Vagina (tissue), 2 donors: ENCODE measurements at places on chromosomes 5 and 9.

DNA sequence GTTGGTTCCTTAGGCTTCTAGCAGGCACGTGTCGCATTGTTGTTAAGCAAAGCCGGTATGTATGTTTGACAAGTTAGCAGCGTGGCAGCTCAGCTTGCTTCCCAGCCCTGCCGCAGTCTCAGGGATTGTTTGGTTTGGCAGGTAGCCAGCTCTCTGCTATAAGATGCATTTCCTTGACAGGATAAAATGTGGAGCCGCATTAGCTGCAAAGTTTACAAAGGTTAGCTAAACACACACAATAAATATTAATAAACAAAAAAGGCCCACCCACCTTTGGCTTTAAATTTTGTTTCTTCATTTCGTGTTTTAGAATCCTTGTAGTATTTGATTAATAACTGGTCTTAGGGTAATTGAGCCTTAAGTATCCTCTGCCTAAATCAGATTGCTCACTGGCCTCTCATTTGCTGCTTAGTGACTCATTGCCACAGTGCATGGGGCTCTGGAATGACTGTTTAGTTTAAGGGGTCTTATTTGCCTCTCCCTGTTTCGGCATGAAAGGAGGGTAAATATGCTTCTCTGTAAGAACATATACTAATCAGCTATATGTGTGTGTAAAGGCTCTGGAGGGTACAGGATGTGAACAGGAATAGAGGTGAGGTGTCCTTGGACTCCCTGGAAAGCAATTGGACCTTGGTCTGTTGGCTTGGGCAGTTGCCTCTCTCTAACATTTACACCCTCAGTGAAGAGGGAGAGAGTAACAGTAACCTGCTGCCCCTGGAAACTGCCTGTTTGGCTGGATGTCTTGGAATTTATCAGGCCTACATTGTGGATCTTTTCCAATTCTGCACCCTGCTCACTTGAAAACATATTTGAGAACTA, 122.0 kb downstream of the GDNF start:
- DNase-seq = no peak
- H3K27me3 ChIP-seq = no peaks in the 10 kb centered on the region
- no peaks in the 10 kb centered on the region for H3K36me3 ChIP-seq
- H3K4me3 ChIP-seq = no peak overlapping the region

GRCh38 chr9:35446012-35446411, 43.9 kb upstream of the RUSC2 start:
- H3K27ac ChIP-seq = no peak overlapping the region
- no peaks in the 10 kb centered on the region for H3K27me3 ChIP-seq
- no peaks in the 10 kb centered on the region for H3K36me3 ChIP-seq
- no peaks in the 10 kb centered on the region for H3K4me1 ChIP-seq
- H3K4me3 ChIP-seq = no peak overlapping the region

DNA sequence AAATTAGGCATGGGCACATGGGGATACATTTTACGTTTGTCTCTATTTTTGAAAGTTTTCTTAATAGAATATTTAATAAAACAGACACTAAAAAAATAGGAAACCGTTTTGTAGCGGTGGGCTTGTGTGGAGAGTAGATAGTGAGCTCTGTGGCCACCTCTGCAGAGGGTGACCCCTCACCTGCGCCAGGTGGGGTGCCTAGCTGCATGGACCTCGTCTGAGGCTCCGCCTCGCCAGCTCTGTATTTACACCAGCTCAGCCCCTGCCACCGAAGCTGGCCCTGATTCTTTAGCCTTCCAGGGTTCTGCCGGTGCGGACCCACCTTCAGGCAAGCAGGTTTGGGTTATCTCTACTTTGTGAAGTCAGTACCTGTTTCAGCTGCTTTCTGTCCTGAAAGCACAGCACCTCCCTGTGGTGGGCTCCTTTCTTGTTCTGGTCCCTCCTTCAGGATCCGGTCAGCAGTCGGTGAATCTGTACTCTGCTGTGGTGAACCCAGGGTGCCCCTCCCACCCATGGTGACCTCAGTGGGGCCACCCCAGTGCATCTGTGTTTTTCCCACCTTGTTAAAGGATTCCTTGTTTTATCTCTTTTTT, 105.2 kb upstream of the CACNA1B start:
- H3K36me3 ChIP-seq = no peaks in the 10 kb centered on the region
- no peak overlapping the region for H3K4me3 ChIP-seq
- DNase-seq = no peak
- H3K27me3 ChIP-seq = no peaks in the 10 kb centered on the region

GRCh38 chr9:36127652-36128244, 8.8 kb upstream of the GLIPR2 start:
- H3K4me3 ChIP-seq = no peak overlapping the region
- no peaks in the 10 kb centered on the region for H3K27me3 ChIP-seq
- no peak for DNase-seq
- no peaks in the 10 kb centered on the region for H3K4me1 ChIP-seq

DNA sequence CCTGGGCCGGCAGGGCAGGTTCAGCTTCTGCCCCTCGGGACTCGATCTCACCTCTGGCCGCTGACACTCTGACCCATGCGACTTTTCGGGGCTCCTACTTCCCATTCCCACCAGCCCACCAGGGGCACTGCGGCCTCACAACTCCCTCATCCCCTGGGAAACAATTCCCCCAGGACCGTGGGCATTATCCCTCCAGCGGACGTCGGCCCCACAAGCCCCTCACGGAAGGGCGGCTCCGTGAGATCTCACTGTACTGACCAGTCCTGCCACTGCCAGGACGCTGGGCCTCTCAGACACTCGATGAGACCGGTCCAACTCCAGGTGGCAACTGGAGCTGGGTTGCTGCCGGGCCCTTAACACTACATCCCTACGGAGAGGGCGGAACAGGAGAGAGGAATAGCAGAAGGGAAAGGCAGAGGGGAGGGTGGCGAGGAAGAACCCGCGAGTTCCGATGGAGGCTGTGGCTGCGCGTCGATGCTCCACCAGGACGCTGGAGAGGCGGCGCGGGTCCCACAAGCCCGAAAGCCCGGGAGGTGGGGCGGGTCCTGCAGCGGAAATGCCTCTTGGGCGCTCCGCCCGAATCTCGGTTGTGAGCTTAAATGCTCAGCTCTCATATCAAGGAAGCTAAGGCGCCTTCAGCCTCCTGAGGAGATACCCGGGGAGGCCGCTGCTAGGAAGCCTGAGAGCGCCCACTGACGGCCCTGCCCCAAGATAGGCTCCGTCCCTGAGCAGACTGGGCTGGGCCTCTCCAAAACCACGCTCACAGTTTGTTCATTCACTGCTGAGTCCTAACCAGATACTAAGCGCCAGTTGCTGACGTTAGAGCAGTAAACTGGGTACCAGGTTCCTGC, 36.3 kb downstream of the VCP start:
- peak overlapping the region; percentile 31 for H3K4me3 ChIP-seq
- H3K27me3 ChIP-seq = no peaks in the 10 kb centered on the region
- DNase-seq = no peak
- H3K36me3 ChIP-seq = peaks cover 6% of the 10 kb centered on the region

DNA sequence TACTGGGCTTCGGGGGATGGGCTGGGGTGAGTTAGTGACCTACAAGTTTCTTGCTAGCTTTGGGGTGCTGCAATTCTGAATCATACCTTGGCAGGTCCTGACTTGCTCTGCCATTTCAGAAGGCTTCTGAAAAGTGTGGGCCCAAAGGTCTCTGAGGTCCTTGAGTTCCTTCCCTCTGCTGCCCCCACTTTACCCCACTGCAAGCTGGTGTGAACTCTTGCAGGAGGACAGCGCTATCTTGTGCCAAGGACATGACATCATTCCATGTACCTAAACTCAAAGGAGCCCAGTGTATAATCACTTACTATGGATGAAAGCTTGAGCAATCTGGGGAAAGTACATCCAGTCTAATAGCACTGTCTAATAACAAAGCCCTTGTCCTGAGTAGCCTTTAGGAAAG, 157.4 kb downstream of the RMI1 start:
- H3K27ac ChIP-seq = no peak overlapping the region
- H3K4me3 ChIP-seq = no peak overlapping the region
- DNase-seq = no peak

DNA sequence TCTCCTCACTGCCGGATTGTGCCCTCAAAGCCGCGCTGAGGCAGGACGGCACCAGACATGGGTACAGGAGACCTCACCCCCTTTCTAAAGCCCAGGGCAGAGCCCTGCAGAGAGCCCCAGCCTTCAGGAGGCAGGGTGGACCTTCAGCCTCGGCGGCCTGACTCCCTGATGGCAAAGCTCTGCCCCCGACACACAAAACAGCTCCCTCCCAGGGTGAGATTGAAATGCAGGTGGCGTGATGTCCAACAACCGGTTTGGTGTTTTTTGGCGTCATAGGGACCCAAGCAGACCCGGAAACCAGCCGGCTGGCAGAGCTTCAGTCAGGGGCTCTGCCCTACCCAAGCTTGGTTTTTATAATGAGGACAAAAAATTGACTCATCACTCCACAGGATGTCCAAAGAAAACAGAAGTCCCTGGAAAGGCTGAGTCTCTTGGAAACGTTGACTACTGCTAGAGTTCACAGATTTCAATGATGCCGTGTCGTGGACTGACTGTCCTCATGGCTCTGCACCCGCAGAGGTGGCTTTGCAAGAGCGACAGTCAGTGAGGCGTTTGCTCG, 275.2 kb upstream of the IRX1 start:
- peaks cover 9% of the 10 kb centered on the region for H3K4me1 ChIP-seq
- no peak for DNase-seq
- H3K27ac ChIP-seq = no peak overlapping the region

DNA sequence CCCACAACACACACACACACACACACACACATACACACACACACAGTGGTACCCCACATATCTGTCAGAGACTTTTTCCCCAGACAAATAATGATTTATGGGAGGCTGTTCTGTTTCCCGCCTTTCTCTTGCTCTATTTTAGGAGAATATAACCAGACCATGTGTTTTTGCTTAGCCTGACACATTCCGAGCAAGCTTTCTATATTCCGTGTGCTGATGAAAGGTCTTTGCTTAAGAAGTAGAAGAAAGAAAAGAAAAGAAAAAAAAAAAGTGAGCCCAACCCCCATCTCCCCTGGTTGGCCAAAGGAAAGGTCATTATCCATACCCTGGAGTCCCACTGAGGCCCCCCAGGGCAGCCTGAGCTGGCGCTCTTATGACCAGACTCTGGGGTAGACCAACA, 338.6 kb downstream of the SLIT3 start:
- H3K27ac ChIP-seq = no peak overlapping the region
- H3K4me1 ChIP-seq = peaks cover 10% of the 10 kb centered on the region
- H3K4me3 ChIP-seq = no peak overlapping the region
- no peaks in the 10 kb centered on the region for H3K36me3 ChIP-seq

- H3K27me3 ChIP-seq = no peaks in the 10 kb centered on the region
- H3K27ac ChIP-seq = no peak overlapping the region
- H3K4me1 ChIP-seq = no peaks in the 10 kb centered on the region
- DNase-seq = no peak
- H3K4me3 ChIP-seq = no peak overlapping the region
These were observed 15.9 kb upstream of the C5orf63 start for GRCh38 chr5:127089191-127089590.

- H3K4me1 ChIP-seq = peaks cover 10% of the 10 kb centered on the region
- no peak overlapping the region for H3K27ac ChIP-seq
- H3K36me3 ChIP-seq = no peaks in the 10 kb centered on the region
These were observed 50.4 kb upstream of the NOTCH1 start for GRCh38 chr9:136596217-136596616.
